ENCODE measurements at places on chromosomes 5 and 9.

DNA sequence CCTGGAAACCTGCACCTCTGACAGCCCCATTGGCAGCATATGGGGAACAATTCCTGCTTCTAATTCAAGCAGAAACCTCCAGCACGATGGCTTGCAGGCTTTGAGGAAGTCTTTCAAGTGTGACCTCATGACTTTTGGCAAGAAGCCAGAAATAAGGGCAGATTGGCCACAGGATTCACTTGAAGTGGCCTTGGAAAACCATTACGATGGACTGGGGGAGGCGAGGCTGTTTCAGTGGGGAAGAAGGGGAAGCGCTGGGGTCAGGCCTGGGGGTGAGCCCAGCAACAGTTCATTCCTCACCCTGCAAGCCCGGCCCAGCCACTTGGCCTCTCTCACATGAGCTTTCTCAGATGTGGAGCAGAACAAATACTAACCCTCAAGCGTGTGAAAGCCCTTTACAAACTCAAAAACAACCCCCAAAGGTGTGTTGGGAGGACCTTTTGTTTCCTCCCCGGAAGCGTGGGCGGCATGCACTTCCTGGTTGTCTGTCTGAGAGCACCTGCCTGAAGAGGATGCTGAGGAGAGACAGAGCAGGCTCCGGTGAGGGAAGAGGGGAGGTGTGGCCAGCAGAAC, 26.9 kb upstream of the EEIG1 start:
- peak; percentile 42 for DNase-seq

DNA sequence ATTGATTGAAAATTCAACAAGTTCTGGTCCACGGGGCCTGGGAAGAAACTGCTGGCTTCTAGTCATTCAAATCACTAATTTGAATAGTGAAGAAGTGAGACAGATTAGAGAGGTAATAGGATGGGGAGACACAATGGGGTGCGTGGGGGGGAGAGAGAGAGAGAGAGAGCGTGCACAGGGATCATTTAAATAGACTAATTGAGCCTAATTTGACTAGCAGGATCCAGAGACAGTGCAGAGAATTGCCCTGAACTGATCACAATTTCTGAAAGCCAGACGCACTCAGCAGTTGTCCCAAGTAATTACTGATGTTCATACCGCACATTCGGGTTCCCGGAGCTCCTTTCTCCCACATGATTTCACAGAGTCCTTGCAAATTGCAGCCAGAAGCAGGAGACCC, 50.3 kb upstream of the C5orf58 start:
- DNase-seq: no peak

DNA sequence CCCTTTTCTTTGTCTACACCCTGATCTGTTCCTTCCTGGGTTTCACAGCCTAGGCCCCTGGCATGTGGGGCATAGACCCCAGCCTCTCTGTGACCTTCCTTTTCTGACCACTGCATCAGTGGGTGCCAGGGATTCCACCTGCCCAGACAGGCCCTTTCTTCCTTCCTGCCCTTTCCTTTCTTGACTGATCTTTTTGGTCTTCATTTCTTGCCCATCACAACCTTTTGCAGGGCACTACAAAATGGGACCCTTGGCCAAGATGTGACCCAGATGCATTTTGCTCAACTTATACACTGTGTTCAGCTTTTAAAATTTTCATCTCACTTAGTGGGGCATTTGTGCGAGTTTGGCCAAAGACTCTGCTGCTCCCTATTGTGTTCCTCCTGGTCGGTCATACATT, 73.2 kb upstream of the TNFAIP8 start:
- no peak for DNase-seq

GRCh38 chr5:32029781-32030180, 144.3 kb downstream of the GOLPH3 start:
- no peak for DNase-seq

DNA sequence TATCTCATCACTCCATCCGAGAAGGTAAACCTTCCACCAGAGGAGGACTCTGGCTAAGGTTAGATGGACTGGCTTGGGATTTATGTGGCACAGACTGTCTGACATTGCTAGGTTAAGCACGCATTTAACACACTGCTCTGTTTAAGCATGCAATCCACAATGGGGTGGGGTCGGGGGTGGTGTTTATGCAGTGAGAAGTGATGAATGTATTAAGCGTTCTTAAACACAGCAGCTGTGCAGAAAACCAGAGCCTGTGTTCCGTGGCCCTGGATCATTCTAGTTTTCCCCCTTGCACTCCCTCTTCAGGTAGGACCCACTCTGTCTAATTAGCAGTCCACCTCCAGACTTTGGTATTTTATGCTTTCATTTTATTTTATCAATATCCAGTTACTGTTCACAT, 46.4 kb downstream of the STXBP1 start:
- no peak for DNase-seq

GRCh38 chr9:7536310-7536939, 263.2 kb downstream of the DMAC1 start:
- DNase-seq: peak; percentile 71

DNA sequence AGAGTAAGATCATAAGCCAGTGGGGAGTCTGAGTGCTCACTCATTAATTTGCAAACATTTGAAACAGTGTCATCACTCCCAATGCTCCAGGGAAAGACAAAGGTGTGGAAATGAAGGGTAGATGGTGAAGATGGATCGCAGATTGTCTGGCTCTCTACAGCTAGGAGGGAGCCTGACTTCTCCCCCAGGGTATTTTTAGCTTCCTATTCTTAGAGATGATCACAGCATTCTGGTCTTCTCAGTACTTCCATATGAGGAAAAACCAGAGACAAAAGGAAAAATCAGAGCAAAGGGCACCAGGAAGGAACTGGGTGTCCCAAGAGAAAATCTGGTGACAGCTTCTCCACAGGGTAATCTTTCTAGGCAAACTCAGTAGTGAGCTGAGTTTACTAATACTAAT, 401.9 kb upstream of the GRIA1 start:
- DNase-seq: no peak

- peak; percentile 32 for DNase-seq
These were observed 916 bp downstream of the TOR1A start for GRCh38 chr9:129822898-129823541.

DNA sequence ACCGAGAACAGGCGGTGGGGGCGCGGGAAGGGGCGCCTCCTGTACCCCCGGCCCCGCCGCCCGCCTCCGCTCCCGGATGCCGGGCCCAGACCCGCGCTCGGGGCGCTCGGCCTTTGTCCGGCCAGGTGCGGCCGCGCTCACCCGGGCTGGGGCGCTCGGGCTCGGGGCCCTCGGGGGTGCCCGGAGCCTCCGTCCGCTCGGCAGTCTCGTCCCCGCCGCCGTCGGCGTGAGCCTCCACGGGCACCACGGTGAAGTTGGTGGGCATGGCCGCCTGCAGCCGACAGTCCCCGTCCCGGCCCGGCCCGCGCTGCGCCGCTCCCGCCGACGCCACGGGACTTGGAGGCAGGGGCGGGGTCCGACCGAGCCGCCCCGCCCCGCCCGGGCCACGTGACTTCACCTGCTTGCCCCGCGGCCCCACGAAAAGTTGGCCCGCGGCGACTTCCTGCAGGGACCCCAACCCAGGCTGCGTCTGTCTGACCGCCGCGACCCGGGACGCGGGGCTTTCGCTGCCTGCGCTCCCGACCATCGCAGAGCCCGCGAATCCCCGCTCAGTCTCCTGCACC, at the start of gene SLC12A7:
TSS of gene SLC12A7 (minus strand) at position 337 of the 563 bp plus-strand sequence. CDS start at position 265, 72 bp downstream.
- DNase-seq: peak; percentile 32

DNA sequence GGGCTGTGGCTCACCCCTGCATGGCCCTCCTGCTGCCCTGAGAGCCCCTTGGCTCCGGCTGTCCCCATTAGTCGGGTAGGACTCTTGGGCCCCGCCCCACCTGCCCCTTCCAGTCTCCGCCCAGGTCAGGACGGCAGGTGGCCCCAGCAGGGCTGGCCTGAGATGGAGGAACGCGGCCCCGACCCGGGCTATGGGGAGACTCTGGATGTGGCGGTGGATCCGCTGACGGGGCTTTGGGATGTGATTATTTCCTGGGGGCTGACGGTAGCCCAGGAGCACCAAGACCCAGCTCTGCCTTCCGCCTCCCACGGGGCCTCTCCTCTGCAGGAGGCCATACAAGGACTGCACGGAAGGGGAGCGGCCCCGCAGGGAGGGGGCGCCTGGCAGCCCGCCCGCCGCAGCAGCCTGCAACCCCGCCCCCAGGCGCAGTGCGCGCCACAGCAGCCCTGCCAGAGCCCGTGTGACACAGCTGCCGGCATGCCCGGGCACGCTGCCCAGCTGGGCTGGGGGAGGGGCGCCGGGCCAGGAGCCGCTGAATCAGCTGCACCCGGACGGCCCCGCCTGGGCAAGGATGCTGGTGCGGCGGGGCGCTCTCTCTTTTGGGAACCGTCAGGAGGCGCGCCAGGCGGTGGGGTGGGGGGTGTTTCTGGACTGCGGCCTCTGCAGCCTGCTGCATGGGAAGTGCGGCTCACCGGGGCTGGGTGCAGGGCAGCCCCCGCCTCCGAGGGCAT, 9.2 kb downstream of the TMEM250 start:
- DNase-seq: peak; percentile 97
